ENCODE measurements at places on chromosomes 6 and 20.

DNA sequence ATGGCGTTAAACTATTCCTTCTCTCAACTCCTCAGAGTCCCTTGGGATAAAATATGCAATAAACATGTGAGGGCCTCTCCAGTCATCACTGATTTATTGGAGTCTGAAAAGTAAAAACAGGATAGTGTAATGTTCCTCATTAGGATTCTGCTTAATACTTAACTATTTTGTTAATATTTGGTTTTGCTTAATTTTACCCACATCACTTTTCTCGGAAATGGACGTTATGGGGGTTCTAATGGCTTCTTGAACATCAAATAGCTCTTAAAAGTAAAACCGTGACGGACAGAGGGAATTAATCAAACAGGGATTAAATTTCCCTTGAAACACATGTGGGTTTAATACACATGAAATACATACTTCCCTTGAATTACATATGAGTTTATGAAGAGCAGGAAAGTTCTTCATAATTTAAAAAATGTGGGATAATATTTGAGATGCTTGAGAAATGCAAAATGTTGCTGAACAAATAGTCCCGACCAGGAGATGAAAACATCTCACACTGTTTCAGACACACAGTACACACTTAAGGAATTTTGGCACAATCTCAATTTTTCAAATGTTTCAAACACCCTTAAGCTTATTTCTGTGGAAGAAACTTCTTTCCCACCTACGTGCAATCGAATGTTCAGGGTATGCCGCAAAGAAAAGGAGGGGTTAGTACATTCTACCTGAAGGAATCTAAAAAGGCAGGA is 38.4 kb upstream of the EIF2S2 start:
- no peak for DNase-seq

- no peak for DNase-seq
Measured at GRCh38 chr20:18928626-18929025, 115.0 kb downstream of the SCP2D1 start.

- DNase-seq: no peak
Measured at GRCh38 chr6:18359237-18359885, 27.8 kb upstream of the RNF144B start.

DNA sequence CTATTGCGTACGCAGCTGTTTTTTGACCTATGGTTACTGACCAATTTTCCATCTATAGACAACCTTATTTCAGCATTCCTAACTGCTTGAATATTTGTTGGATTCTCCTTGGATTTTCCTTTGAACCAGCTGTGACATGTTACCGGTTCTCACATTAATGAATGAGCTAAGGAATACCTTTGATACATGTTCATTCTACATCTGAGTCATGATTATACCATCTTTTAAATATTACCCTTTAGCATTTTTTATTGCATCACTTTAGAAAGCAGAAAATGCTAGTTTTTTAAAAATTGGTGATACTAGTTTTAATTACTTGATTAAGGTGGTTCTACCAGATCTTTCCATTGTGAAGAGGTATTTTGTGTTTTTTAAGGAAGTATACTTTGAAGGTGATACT is 1.9 kb upstream of the IGF2R start:
- peak; percentile 66 for DNase-seq

- no peak for DNase-seq
Measured at GRCh38 chr20:41279546-41280225, 37.8 kb downstream of the ZHX3 start.

DNA sequence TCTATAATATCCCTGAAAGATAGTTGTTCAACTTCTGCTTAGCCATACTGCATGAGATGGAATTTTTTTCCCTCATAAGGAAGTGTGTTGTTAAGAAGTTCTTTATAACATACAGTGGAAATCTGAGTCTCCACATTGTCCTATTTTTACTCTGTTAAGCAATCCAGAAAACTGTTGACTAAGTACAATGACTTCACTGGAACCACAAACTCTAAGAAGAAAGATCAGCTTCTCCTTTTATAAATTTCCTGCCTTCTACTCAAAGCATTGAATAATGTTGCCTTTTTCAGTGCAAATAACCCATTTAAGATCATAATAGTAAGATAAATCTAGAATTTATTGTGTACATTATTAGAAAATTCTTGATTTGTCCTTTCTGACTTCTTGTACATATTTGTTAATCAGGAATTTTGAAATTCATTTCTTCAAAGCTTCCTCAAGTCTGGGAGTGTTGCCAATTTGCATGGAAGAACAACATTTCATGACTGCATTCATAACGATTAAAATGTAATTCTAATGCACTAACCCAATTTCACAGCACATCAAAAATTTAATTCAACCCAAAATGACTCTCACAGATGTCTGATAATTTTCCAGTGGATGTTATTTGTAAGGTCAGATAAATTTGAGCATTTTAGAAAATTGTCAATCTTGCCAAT is 45.6 kb upstream of the ANKEF1 start:
- peak; percentile 41 for DNase-seq

- peak; percentile 20 for DNase-seq
Measured at GRCh38 chr6:140494321-140495108, 1120.1 kb upstream of the CITED2 start.

DNA sequence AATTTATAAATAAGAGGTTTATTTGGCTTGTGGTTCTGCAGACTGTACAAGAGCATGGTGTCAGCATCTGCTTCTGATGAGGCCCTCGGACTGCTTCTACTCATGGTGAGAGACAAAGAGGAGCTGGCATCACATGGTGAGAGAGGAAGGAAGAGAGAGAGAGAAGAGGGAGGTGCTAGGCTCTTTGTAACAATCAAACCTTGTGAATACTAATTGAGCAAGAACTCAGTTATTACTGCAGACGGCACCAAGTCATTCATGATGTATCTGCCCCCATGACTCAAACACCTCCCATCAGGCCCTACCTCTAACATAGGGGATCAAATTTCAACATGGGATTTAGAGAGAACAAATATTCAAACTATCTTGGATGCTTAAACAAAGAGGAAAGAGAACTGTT is 6.3 kb upstream of the SIRPG start:
- peak; percentile 7 for DNase-seq

GRCh38 chr6:100612094-100612493 is 147.4 kb upstream of the SIM1 start:
- DNase-seq: no peak

DNA sequence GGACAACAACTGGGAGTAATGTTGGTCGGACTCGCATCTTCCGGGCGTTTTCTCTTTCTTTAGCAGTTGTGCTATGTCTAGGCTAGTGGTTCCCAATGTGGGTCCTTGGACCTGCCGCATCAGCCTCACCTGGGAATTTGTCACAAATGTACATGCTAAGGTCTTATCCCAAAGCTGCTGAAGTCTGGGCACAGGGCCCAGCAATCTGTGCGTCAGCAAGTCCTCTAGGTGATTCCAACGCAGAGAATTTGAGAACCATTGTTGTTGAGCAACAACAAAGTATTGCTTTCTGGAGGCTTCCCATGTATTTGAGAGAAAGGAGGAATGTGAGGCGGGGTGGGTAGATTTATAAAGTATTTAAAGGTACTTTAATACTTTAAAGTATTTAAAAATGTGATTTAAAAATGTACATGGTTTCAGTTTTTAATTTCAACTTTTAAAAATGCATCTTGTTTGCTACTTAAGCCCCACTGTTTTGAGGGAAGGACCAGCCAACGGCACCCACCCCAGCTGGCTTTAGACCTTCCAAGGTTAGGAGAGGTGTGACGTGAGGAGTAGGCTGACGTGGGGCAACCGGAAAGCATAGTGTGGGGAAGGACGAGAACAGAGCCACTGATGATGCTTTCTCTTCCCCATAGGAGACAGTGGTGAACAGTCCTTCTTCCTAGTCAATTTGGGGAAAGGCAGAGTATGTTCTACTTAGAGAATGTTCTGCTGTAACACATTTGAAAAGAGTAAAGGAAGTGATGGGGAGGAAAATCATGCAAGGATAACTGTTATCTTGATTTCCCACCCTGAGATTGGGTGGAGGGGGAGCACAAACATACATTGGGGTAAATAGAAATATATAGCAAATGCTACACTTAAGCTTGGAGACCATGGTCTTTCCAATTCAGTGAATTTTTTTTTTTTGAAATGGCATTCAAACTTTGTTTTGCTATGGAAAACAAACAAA is 4.3 kb downstream of the UST start:
- DNase-seq: no peak

- no peak for DNase-seq
Measured at GRCh38 chr6:89807581-89807980, 12.0 kb downstream of the MDN1 start.

GRCh38 chr6:113122060-113122459 is 735.1 kb upstream of the MARCKS start:
- peak; percentile 84 for DNase-seq

- DNase-seq: no peak
Measured at GRCh38 chr6:160027931-160028330, 59.0 kb downstream of the IGF2R start.

GRCh38 chr20:58458342-58459057 is 56.7 kb downstream of the APCDD1L start:
- no peak for DNase-seq

DNA sequence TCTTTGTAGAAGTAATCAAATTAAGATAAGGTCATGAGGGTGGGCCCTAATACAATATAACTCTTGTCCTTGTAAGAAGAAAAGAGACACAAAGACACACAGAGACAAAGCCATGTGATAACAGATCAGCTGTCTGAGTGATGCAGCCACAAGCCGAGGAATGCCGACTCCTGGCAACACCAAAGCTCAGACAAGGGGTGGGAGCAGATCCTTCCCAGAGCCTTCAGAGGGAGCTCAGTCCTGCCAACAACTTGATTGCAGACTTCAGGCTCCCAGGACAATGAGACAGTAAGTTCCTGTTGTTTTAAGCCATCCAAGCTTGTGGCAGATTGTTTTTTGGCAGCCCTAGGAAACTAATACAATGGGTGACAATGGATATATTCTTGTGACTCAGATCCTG is 325.0 kb upstream of the AGPAT4 start:
- no peak for DNase-seq

DNA sequence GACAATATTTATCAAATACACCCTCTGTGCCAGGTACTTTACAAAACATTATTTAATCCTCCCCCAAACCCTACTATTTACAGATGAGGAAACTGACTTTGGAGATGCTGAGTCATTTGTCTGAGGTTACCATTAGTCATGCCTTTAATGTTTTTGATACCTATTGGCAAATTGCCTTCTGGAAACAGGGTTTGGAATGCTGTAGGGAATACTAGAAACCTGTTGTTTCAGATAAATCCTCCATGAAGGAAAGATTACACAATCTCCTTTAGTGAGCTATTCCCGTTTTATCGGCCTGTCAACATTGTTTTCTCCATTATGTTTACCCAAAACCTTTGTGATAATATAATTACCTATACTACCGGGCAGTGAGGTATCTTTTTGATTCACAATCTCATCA is 93.6 kb upstream of the ADGRF1 start:
- peak; percentile 89 for DNase-seq

DNA sequence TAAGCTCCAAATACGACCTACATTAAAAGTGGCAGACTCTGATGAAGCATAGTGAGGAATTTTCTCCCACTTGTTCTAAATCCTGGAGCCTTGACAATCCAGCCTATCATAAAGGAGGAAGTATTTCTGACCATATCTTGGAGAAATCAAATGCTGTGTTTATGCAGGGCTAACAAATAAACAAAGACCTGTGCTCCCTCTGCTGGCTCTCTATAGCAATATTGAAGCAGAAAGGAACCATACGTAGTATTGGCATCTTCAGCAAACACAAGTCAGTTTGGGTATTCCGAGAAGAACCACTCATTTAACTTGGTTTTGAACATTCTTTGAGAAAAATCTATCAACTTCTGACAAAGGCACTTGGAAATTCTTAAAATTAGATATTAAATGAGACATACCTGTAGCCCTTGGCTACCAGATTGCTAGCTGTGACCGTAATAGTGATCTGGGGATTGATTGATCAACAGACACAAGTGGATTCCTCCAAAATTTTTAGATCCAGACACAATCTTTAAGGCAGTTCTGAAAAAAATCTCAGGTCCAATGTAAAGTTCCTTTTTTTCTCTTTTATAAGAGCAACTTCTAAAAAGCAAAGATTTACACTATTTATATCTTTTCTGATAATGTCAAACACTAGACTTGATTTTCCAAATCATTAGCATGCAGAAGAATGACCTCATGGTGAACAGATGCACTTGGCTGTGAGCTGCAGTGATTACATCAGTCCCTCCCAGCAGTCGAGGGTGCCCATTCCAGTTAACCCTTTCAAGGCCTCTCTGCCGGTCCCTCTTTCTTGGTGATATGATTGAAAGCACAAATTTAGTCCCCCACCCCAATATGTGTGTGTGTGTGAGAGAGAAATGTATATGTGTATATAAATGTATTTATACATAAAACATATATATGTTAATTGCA is 40.2 kb downstream of the INSM1 start:
- DNase-seq: no peak

- DNase-seq: no peak
Measured at GRCh38 chr6:95099410-95099809, 477.9 kb upstream of the MANEA start.

DNA sequence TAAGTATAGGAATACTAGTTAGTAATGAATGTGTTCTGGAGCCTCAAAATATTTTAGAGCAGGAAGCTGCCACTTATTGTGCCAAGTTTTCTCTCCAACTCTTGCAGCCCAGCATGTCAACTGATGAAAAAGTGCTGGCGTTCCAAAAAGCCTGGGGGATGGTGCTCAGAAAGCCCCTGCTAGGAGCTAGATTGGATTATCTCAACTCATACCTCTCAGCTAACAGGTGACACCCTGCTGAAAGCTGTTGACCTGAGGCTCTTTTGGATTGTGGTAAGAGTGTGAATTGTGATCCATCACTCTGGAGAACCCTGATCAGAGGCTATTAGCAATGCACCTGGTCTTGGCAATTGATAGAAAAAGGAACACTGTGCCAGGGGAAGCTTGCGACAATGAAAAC is 580.4 kb downstream of the EYS start:
- no peak for DNase-seq

GRCh38 chr20:58745391-58745790 is 52.8 kb downstream of the NPEPL1 start:
- DNase-seq: no peak

- peak; percentile 17 for DNase-seq
Measured at GRCh38 chr6:118890997-118891790, 2.8 kb upstream of the ASF1A start.

- DNase-seq: no peak
Measured at GRCh38 chr6:94658929-94659328, 918.4 kb upstream of the MANEA start.

GRCh38 chr20:3927486-3928291 is 38.5 kb downstream of the PANK2 start:
- DNase-seq: peak; percentile 76

DNA sequence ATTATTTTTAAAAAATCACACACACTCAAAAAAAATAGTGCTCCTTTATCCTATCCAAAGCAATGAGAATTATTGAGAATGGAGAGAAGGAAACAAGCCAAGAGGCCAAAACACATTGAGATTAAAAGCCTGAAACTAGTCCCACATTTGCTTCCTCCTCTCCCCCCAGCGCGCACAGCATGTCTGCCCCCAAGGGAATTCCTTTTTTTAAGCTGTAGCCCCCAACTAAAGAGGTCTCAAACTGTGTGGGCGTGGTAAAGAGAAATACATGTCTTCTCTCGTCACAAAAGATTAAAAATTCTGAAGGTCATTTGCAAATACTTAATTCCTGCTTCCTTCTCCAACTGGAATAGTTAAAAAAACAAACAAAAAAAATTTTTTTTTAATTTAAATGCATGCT is 52.7 kb downstream of the LGSN start:
- DNase-seq: no peak

Data from foreskin fibroblast (primary cell).